NCI-H510A treated with DMSO at 0.1 percent for 48 hours (cell line): ENCODE measurements at places on chromosomes 7 and 10.

GRCh38 chr7:117807676-117808075 is 65.6 kb downstream of the CTTNBP2 start:
- DNase-seq: no peak

GRCh38 chr7:134693256-134693655 is 46.6 kb downstream of the BPGM start:
- DNase-seq: no peak

DNA sequence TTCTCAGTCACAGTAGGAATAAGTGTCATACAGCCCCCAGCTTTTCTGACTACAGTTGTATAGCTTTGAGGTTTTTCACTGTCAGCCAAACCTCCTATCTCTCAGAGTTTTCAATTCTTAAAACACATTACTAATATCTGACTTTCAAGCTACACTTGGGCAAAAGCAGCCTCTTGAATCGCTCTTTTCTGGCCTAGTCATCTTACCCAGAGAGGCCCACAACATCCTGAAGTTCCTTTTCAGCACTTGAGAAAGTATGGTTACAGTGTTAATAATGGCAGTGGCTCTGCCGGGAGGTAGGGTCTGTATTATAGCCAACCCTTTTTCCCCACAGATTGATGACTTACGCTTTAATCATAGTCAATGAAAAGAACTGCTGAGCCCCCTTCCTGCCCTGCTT is 181.0 kb downstream of the LRRC4 start:
- DNase-seq: no peak

DNA sequence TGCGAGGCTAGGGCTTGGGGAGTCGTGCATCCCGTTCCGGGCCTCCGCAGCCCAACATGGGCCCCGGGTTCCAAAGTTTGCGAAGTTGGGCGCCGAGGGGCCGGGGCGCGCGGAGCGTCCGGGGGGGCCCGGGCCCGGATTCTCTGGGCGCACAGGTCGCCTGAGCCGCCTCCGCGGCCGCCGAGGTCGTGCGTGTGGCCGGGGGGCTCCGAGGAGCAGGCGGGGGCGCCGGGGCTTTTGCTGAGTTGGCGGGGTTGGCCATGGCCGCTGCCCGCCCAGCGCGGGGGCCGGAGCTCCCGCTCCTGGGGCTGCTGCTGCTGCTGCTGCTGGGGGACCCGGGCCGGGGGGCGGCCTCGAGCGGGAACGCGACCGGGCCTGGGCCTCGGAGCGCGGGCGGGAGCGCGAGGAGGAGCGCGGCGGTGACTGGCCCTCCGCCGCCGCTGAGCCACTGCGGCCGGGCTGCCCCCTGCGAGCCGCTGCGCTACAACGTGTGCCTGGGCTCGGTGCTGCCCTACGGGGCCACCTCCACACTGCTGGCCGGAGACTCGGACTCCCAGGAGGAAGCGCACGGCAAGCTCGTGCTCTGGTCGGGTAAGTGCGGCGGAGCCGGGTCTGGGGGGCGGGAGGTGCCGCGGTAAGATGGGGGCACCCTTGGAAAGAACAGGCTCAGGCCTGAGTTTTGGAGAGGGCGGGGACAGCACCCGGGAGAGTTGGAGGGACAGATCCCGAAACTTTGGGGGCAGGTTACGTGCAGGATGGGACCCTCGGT is 643 bp downstream of the SMO start:
- DNase-seq: no peak

DNA sequence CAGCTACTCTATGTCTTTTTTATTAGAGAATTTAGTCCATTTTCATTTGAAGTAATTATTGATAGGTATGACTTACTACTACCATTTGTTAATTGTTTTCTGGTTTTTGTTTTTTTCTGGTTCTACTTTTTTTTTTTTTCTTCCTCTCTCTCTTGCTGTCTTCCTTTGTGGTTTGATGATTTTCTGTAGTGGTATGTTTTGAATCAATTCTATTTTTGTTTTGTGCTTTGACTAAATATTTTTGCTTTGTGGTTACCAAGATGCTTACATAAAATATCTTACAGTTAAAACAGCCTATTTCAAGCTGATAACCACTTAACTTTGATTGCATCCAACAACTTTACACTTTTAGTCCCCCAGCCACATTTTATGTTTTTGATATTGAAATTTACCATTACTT is 3.3 kb upstream of the OR2F2 start:
- no peak for DNase-seq

- no peak for DNase-seq
These were observed 455.6 kb upstream of the FZD8 start for GRCh38 chr10:36097696-36098095.

DNA sequence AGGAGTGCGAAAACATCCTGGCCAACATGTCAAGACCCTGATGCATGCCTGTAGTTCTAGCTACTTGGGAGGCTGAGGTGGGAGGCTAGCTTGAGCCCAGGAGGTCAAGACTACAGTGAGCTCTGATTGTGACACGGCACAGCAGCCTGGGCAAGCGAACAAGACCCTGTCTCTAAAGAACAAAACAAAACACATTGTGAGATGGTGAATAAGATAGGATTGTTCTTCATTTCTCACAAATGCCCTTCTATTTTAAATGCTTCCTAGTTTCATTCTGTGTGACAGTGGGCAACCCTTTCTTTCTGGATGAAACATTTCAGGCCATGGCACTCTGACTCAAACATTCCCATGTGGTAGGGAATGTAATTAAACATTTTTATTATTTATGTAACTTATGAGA is 13.5 kb downstream of the EFCAB10 start:
- no peak for DNase-seq
